ENCODE measurements at places on chromosomes 16 and 17. TPM values are rescaled to one million over a fixed set of nuclear protein-coding genes. Genes with fewer than 3 reads are reported as not detected.

The PRAC1 gene
- not detected for total RNA-seq

The GRAP gene
- total RNA-seq, result 3.1 TPM

The CCL16 gene
- total RNA-seq, result not detected

The KRTAP4-5 gene
- 2.2 TPM for total RNA-seq

The RAD51D gene
- total RNA-seq, result 7.7 TPM

The MT1E gene
- 559 TPM for total RNA-seq

The NPTX1 gene
- 3.5 TPM for total RNA-seq

The AMFR gene
- 127 TPM for total RNA-seq

The C17orf78 gene
- total RNA-seq, result not detected

The SRP68 gene
- 57.5 TPM for total RNA-seq

The C16orf89 gene
- total RNA-seq, result 1.6 TPM

The RRAD gene
- total RNA-seq, result 3.5 TPM

The PRCD gene
- total RNA-seq, result 1.3 TPM

The NHLRC4 gene
- 0.29 TPM for total RNA-seq

The CENPT gene
- total RNA-seq, result 140 TPM

The SMIM36 gene
- total RNA-seq, result not detected

The PPL gene
- 364 TPM for total RNA-seq

The TBC1D3K gene
- total RNA-seq, result not detected

The HP gene
- 170 TPM for total RNA-seq

The TSPAN10 gene
- 0.99 TPM for total RNA-seq

The ACSM2B gene
- not detected for total RNA-seq

The CCL1 gene
- total RNA-seq, result not detected

The CTRB1 gene
- total RNA-seq, result not detected

The TRPV3 gene
- total RNA-seq, result 35.3 TPM

The PMFBP1 gene
- total RNA-seq, result 9.3 TPM

The CEMP1 gene
- total RNA-seq, result not detected

The RAB26 gene
- 1.4 TPM for total RNA-seq

The NOG gene
- 0.30 TPM for total RNA-seq

The NPIPB13 gene
- 2.5 TPM for total RNA-seq

The BCL6B gene
- total RNA-seq, result 1.8 TPM

The RNF166 gene
- 12.4 TPM for total RNA-seq

The GPR179 gene
- not detected for total RNA-seq

The PRSS21 gene
- 1.3 TPM for total RNA-seq

The CAMKK1 gene
- total RNA-seq, result 11.5 TPM

The NPIPA3 gene
- total RNA-seq, result not detected

The EEF2KMT gene
- 10.5 TPM for total RNA-seq
